H7 (cell line): ENCODE measurements at places on chromosomes 7 and 10. TPM values are rescaled to one million over a fixed set of nuclear protein-coding genes. Genes with fewer than 3 reads are reported as not detected.

Gene SPDYE5
- not detected in 2 replicates for total RNA-seq

Gene TMEM130
- 0.24 and 0.37 TPM in 2 replicates for total RNA-seq

Gene AOAH
- 0.21 TPM in 1 of 2 replicates, not detected in the other for total RNA-seq

Gene PCDH15
- total RNA-seq: not detected in 2 replicates

Gene CD36
- total RNA-seq: under 0.01 TPM in 1 of 2 replicates, not detected in the other

Gene WEE2
- total RNA-seq: 0.76 TPM in 1 of 2 replicates, not detected in the other

Gene ARID5B
- 1.3 and 1.4 TPM in 2 replicates for total RNA-seq

Gene BICC1
- total RNA-seq: 0.33 and 0.38 TPM in 2 replicates

Gene HOXA4
- not detected in 2 replicates for total RNA-seq

Gene MCU
- 39.5 and 49.4 TPM in 2 replicates for total RNA-seq

Gene TAS2R5
- 0.24 and 0.70 TPM in 2 replicates for total RNA-seq
